ENCODE measurements at places on chromosomes 11 and 22.

- DNase-seq = no peak
Measured at GRCh38 chr22:20430720-20431510, 6.7 kb downstream of the SCARF2 start.

- no peak for DNase-seq
Measured at GRCh38 chr22:39109361-39109760, 12.3 kb downstream of the APOBEC3H start.

GRCh38 chr22:27278946-27279345 lies 522.6 kb downstream of the MN1 start:
- no peak for DNase-seq

DNA sequence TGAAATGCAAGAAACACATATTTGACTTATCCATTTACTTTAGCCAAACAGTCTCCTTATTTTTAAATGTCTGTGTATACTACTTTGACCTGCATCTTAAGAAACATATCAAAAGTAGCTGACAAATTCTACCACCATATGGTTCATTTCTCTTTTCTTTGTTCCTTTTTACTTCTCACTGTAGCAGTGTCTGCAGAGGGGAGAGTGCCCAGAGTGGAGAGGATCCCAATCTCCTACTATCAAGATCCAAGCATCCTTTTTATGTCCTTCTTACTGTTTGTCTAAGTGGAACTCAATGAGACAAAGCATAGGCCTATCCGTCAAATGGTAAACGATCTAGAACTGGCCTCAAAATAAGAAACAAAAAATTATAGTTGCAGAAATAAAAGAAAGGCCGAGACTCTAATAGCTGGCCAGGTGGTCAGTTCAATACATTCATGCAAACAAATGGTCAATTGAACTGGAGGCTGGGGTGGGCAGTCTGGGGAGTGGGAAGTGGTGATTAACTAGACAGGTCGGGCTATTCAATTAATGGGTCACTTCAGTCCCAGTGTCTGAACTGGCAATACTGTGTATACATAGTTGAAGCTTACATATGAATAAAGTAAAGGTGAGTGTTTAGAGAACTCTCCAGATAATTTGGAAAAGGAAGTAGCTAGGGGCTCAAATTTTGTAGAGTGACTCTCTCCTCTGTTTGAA lies 149.1 kb downstream of the MAML2 start:
- no peak for DNase-seq

DNA sequence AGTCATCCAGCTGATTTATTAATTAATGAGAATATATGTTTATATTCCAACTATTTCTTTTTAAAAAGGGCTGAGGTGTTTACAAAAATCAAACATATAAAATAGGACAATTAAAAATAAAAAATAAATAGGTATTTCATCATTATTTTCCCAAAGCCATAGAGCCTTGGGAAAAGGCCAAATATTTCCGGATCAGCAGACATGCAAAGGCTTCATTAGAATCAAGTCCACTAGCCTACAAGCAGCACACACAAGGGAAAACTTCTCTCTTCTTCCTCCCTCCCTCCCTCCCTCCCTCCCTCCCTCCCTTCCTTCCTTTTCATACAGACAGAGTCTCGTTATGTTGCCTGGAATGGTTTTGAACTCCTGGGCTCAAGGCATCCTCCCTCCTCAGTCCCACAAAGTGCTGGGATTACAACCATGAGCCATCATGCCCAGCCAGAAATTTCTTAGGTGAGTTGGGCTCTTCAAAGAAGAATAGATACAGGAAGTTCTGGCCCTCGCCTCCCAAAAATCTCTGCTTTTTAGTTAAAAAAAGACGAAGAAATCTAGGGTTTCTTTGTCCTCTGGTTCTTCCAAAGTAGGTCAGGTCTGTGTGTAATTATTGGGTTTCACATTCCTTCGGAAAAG lies 121.2 kb downstream of the SIK3 start:
- DNase-seq = no peak

GRCh38 chr11:79694368-79694767 lies 253.5 kb upstream of the TENM4 start:
- DNase-seq = no peak

GRCh38 chr22:28706845-28707244 lies 27.2 kb upstream of the TTC28 start:
- no peak for DNase-seq

GRCh38 chr11:92528001-92528400 lies 303.4 kb downstream of the FAT3 start:
- no peak for DNase-seq

DNA sequence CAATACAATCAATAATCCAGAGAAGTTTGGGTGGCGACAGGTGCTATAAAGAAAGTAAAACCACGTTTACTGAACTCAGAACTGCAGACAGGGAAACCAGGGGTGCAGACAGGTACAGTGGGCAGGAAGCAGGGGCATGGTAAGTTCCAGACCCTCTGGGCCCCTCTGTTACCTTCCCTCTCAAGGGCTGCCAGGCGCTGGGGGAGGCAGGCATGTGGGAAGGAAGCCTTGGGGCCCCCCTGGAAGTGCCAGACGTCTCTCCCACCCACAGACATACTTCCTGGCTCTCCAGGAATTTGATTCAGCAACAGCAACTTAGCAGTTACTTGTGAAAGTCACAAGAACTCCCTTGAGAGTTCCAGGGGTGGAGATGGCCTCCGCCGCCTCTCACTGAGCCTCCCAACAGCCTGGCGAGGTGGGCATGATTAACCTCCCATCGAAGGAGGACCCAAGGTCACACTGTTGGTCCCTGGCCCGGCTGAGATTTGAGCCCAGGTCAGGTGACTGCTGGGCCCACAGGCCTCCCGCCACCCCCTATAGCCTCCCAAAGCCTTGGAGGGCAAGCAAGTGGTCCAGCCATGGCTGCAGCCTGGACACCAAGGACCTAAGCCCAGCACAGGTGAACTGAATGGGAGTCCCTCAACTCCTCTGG lies 14.1 kb upstream of the TSKU start:
- no peak for DNase-seq

- no peak for DNase-seq
Measured at GRCh38 chr22:46547179-46547882, 9.9 kb upstream of the CELSR1 start.

- no peak for DNase-seq
Measured at GRCh38 chr11:57309106-57310059, 15.4 kb downstream of the TNKS1BP1 start.

GRCh38 chr11:102580185-102580951 lies 44.8 kb downstream of the MMP20 start:
- no peak for DNase-seq

GRCh38 chr11:4025248-4025966 lies 69.2 kb upstream of the RRM1 start:
- DNase-seq = no peak

DNA sequence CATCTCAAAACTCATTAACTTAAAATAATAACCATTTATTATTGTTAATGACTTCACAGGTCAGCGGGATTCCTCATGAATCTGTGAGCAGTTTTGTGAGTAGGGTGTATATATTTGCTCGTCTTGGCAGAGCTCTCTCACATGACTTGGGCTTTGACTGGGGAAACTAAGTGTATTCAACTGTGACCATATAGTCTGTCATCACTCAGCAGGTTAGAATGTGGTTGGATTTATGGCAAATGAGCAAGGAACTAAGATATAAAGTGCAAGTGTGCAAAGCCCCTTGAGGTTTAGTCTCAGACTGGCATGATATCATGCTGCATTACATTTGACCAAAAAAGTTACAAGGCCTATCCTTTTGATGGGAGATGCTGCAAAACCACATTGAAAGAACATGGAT lies 254.8 kb downstream of the CNTN5 start:
- DNase-seq = no peak

DNA sequence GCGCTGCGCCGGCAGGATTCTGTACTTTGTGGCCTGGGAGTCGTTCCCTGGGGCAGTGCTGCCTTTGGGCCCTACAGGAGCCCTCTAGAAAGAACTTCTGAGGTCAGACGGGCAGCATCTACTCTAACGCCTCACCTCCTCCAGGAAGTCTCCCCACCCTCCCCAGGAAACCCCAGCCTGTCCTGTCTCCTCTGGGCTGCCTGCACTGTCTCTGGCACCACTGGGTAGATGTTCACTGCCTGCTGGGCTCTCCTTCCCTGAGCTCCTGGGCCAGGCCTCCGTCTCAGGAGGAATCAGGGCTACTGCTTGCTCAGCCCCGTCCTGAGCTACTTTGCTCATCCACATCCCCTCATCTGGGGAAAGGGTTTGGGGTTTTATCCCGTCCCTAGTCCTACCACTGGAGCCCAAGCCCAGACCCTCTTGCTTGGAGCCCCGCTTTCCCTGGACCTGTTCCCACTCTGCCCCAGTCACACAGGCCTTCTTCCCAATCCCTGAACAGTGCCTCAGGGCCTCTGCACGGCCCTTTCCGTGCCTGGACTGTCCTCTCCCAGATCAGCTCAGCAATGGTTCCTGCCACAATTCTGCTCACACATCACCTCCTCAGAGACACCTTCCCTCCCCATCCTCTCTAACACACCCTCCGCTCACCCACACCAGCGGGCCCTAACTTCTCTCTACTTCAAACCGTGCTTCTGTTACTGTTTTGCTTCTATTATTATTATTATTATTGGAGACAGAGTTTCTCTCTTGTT lies 11.3 kb upstream of the TREH start:
- DNase-seq = no peak

DNA sequence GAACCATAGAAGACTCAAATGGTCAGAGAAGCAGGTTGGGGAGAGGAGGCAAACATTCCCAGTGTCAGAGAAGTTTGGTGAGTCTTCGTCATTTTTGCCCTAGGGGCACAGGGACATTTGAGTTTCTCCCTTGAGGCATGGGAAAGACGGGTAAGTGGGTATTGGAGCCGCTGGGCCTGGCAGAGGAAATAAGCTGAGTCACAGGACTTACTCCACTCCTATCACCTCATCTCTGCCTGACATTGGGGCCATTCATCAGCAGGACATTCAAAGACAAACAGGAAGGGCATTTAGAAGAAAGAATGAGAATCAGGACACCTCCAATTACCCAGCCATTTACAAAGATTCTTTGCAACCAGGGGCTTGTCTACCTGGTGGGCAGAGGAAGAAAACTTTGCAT lies 100.7 kb upstream of the SEZ6L start:
- no peak for DNase-seq

DNA sequence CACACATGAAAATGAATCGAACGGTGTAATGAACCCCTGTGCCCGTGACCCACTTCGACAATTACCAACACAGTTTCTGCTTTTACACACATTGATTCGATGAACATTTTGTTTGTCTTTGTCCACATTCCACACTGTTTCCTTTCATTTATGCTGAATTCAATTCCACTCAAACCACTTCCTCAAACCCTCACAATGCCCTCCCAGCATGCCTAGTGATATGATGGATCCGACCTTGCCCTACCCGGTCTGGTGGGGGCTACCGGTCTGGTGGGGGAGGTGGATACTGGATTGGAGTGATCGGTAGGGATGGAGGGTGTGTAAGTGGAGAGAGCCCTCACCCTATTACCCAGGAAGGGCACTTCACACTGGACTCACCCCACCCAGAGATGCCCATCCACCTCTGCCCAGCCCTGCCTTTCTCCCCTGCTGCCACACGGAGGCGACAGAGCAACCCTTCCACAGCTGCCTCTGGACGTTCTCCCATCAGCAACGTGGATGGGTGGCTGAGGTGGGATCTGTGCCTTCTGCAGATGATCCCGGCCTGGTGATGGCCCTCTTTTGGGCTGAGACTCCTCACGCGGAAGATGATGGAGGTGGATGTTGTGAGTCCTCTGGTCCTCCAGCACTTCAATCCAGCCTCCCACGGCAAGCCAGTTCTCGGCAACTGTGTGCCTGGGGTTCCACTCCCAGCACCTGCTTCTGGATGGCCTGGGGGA lies 33.0 kb upstream of the P2RY2 start:
- peak; percentile 72 for DNase-seq

- DNase-seq = no peak
Measured at GRCh38 chr11:19176629-19177186, 25.1 kb downstream of the CSRP3 start.

DNA sequence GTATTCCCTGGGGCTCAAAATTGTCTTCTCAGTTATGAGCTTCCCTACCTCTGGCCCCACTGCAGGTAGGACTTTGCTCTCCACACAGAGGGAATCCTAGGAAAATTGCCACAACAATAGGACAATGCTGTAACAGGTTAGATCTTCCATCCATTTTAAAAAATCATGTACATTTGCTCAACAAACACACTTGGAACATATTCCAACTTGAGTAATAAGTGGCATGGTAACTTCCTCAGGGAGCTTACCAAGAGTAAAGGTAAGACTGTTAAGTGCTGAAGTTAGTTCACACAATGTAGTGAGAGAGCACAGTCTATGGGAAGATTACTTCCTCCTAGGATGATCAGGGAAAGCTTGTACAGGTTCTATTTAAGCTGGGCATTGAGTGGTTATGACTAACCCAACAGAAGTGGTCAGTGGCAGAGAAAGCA lies 78.9 kb upstream of the BIRC3 start:
- DNase-seq = no peak

DNA sequence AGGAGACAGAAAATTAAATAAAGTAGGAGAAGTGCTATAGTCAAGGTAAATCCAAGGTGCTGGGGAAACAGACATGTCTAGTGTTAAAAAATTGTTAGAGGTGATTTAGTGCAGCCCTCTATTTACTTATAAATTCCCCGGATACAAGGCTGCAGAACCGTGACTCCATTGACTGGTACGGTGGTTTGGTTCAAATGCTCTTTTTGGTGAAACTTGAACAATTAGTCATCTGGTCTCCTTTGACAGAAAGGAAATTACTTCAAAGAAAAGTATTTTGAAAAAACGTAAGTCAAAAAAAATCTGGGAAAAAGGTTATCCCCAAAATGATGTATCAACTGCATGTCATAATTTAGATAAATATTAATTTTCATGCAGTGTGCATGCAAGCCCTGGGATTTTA lies 399.2 kb downstream of the CNTN5 start:
- no peak for DNase-seq

- no peak for DNase-seq
Measured at GRCh38 chr22:20034143-20034542, 13.2 kb downstream of the TANGO2 start.

All from GM10248 (cell line).